Chondrocyte (in vitro differentiated cells): ENCODE measurements at places on chromosomes 16 and 17. TPM values are rescaled to one million over a fixed set of nuclear protein-coding genes. Genes with fewer than 3 reads are reported as not detected.
A peak's percentile ranks its signal among the peaks of the same experiment; 100 is the strongest.

GRCh38 chr17:73436954-73437353 lies 125.2 kb upstream of the CDC42EP4 start:
- no peak overlapping the region for H3K27ac ChIP-seq
- peaks cover 2% of the 10 kb centered on the region for H3K36me3 ChIP-seq
- peaks cover 14% of the 10 kb centered on the region for H3K4me1 ChIP-seq
- DNase-seq = no peak

DNA sequence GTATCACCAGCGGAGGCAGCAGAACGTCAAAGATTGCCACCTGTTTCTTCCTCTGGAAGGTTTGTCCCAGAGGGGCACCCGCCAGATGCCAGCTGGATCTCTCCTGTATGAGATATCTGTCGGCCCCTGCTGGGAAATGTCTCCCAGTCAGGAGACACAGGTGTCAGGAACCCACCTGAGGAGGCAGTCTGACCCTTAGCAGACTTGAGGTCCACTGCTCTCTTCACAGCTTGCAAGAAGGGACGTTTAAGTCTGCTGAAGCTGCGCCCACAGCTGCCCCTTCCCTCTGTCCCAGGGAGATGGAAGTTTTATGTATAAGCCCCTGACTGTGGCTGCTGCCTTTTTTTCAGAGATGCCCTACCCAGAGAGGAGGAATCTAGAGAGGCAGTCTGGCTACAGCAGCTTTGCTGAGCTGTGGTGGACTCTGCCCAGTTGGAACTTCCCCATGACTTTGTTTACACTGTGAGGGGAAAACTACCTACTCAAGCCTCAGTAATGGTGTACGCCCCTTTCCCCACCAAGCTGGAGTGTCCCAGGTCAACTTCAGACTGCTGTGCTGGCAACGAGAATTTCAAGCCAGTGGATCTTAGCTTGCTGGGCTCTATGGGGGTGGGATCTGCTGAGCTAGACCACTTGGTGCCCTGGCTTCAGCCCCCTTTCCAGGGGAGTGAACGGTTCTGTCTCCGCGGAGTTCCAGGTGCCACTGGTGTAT lies 92.9 kb downstream of the PHKB start:
- H3K4me1 ChIP-seq = no peaks in the 10 kb centered on the region
- no peak overlapping the region for H3K4me3 ChIP-seq
- DNase-seq = no peak
- no peak overlapping the region for H3K27ac ChIP-seq
- peaks cover 38% of the 10 kb centered on the region for H3K36me3 ChIP-seq

DNA sequence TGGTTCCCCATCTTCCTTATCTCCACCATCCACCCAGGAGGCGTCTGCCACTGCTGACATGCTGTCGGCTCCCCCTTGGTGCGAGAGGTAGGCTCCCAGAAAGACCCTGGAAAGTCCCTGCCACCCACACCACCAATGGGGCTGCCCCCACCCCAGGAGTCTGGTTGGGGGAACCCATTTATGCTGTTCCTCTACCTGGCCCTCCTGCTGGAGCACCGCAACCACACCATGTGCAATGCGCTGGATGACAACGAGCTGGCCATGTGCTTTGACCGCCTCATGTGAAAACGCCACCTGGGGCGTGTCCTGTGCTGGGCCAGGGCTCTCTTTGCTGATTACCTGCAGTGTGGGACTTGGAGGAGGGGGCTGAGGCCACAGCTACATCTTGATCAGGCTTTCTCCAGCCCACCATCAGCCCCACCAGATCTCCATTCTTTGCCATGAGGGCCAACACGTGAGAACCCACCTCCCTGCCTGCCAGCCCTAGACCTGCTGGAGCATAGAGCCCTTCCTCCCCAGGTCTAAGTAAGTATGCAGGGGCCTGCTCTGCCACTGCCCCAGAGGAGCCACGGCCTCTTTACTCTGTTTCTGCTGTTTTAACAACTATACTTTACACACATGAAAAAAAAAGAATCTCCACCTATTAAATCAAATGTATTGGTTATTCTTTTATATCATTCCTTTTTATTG lies 7.9 kb upstream of the ALDH3A1 start:
- H3K27ac ChIP-seq = no peak overlapping the region
- no peaks in the 10 kb centered on the region for H3K36me3 ChIP-seq
- H3K27me3 ChIP-seq = no peaks in the 10 kb centered on the region
- H3K4me3 ChIP-seq = no peak overlapping the region
- H3K4me1 ChIP-seq = peaks cover 27% of the 10 kb centered on the region

- no peak overlapping the region for H3K4me3 ChIP-seq
- peaks cover 15% of the 10 kb centered on the region for H3K27me3 ChIP-seq
- H3K4me1 ChIP-seq = peaks cover 24% of the 10 kb centered on the region
- H3K36me3 ChIP-seq = no peaks in the 10 kb centered on the region
- H3K27ac ChIP-seq = peak overlapping the region; percentile 93
- peak; percentile 92 for DNase-seq
Observed at GRCh38 chr16:50251375-50252081, 14.8 kb upstream of the ADCY7 start.

- H3K4me3 ChIP-seq = no peak overlapping the region
- peaks cover 43% of the 10 kb centered on the region for H3K4me1 ChIP-seq
- no peak overlapping the region for H3K27ac ChIP-seq
Observed at GRCh38 chr16:11687601-11688519, 19.6 kb downstream of the SNN start.

DNA sequence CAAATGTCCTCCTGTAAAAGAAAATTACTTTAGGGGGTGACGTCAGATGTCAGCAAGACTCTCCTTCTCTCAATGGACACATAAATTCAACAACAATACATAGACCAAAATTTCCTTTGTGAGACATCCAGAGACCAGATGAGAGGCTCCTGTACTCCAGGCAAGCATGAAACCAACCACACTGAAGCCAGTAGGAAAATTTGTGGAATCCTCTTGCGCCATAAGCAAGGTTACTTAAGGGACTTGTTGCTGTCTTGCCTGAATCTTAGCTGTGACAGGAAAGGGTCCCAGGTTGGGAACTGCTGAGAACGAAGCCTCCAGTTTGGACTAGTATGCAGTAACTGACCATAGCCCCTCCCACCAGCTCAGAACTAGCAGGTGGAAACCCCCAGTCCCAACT lies 56.0 kb downstream of the CEP112 start:
- DNase-seq = no peak
- peaks cover 15% of the 10 kb centered on the region for H3K36me3 ChIP-seq
- no peak overlapping the region for H3K4me3 ChIP-seq
- no peaks in the 10 kb centered on the region for H3K27me3 ChIP-seq
- no peak overlapping the region for H3K27ac ChIP-seq

GRCh38 chr17:82865774-82866395 lies 26.1 kb upstream of the ZNF750 start:
- H3K27ac ChIP-seq = peak overlapping the region; percentile 74
- peaks cover 9% of the 10 kb centered on the region for H3K36me3 ChIP-seq
- no peak for DNase-seq
- H3K27me3 ChIP-seq = no peaks in the 10 kb centered on the region
- no peak overlapping the region for H3K4me3 ChIP-seq
- H3K4me1 ChIP-seq = peaks cover 37% of the 10 kb centered on the region

DNA sequence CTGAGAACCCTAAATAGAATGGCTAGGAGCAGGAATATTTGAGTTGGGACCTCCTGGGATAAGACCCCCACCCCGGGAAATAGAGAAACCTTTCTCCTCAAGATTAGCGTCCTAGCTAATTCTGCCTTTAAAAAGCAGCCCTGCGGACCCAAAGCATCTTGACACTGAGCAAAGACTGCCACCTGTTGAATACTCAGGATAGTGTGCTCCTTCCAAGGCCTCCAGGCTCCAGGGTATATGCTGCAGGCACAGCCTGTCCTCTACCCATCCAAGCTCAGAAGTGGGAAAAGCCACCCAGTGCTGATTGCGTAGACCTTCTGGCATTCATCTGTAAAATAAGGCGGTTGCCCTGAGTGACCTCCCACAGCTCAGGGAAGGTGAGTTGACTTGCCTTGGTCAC lies 456.2 kb upstream of the DYNLRB2 start:
- H3K4me3 ChIP-seq = no peak overlapping the region
- no peaks in the 10 kb centered on the region for H3K27me3 ChIP-seq
- H3K27ac ChIP-seq = no peak overlapping the region

DNA sequence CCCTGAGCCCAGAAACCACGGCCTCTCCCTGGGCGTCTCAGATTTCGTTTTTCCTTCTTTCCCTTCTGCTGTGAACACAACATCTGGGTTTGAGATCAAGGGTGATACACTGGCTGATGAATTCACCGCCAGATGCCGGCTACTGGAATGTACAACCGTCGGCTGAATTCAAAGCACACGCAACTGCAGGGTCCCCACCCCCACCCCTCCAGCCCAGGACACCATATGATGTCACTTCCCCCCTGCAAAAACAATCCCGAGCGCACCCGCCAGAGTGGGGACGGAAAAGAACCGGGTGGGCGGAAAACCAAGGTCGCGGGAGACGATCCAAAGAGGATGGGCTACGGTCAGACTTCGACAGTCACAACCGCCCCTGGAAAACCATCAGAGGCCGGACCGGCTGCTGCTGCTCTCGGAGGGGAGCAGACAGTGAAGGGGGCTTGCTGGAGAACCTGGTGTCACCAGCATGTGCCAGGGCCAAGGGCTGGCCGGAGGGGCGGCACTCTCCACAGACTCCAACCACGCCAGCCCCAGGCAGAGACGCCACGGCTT lies 23.3 kb downstream of the CEP295NL start:
- no peaks in the 10 kb centered on the region for H3K27me3 ChIP-seq
- no peaks in the 10 kb centered on the region for H3K36me3 ChIP-seq
- DNase-seq = no peak

- peak within 1 kb of the TSS; percentile 89 for H3K4me3 ChIP-seq
- DNase-seq = peak; percentile 91
- H3K36me3 ChIP-seq = peaks cover 13% of the 10 kb centered on the region
- no peaks in the 10 kb centered on the region for H3K27me3 ChIP-seq
- peaks cover 25% of the 10 kb centered on the region for H3K4me1 ChIP-seq
Observed at GRCh38 chr17:29566473-29567303, at the start of gene ABHD15. TSS of gene ABHD15 (minus strand) at chr17:29567037. CDS start at chr17:29566966, 71 bp downstream.

- peak overlapping the region; percentile 96 for H3K27ac ChIP-seq
- peak overlapping the region; percentile 93 for H3K4me3 ChIP-seq
- peaks cover 23% of the 10 kb centered on the region for H3K4me1 ChIP-seq
- DNase-seq = no peak
- no peaks in the 10 kb centered on the region for H3K27me3 ChIP-seq
Observed at GRCh38 chr17:8287651-8288335, 677 bp upstream of the RANGRF start.

GRCh38 chr16:879986-880385 lies 79.5 kb upstream of the GNG13 start:
- H3K27ac ChIP-seq = no peak overlapping the region
- no peak overlapping the region for H3K4me3 ChIP-seq
- H3K4me1 ChIP-seq = no peaks in the 10 kb centered on the region
- no peaks in the 10 kb centered on the region for H3K27me3 ChIP-seq
- peaks cover 8% of the 10 kb centered on the region for H3K36me3 ChIP-seq

DNA sequence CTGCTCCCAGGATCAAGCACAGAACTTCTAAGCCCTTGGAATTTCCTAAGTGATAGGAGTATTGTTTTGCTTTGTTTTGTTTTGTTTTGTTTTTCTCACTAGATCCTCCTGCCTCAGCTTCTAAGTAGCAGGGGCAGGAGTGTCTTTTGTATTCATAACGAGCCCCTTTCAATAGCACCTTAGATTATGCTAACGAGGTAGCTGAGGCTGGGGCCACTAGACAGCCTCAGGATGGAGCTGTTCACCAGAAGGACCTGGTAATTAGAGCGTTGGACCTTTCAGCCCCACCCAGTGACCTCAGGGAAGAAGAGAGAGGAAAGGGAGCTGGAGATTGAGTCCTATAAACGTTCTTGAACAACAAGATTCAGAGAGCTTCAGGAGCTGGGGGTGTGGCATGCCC lies 43.6 kb downstream of the IKZF3 start:
- no peak overlapping the region for H3K4me3 ChIP-seq
- peaks cover 5% of the 10 kb centered on the region for H3K36me3 ChIP-seq
- H3K27ac ChIP-seq = no peak overlapping the region
- DNase-seq = no peak

- no peak for DNase-seq
- peaks cover 36% of the 10 kb centered on the region for H3K27me3 ChIP-seq
- no peaks in the 10 kb centered on the region for H3K4me1 ChIP-seq
- H3K4me3 ChIP-seq = no peak overlapping the region
- no peak overlapping the region for H3K27ac ChIP-seq
- no peaks in the 10 kb centered on the region for H3K36me3 ChIP-seq
Observed at GRCh38 chr16:84913315-84913714, 93.5 kb downstream of the CRISPLD2 start.

DNA sequence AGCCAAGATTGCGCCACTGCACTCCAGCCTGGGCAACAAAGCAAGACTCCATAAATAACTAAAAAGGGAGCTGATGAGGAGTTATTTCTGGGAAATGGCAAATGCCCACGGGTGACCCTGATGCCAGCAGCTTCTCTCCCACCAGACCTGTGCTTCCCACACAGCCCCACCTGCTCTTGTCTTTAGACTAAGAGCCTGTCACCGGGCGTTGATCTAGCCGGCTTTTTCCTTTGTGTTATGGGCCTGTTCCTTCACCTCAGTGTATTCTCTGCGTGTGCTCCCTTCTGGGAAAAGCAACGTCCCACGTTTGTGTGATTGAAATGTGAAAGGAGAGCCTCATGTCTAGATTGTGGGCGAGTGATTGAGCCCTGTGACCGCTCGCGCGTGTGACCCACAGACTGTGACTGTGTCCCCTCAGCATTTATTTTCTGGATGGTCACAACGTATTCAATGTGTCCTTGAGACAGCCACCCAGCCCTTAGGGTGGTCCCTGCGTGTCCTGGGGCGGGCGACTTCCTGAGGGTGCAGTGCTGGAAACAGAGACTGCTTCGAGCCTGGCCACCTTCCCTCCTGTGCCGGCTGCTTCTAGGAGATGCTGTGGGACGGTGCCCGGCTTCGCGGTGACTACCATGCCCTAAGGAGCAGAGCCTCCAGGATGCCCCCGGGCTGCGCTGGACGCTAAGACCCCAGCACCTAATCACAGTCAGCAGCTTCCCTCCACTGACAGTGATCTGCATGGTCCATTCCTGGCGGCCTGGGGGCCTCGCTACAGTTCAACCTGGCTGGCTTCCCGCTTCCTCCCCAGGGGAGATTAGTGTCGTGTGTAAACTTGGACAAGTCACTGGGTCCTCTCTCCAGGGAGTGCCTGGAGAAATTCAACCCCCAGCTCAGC lies 7.8 kb upstream of the RNPS1 start:
- peaks cover 2% of the 10 kb centered on the region for H3K4me1 ChIP-seq
- no peak overlapping the region for H3K4me3 ChIP-seq
- H3K36me3 ChIP-seq = peaks cover 9% of the 10 kb centered on the region
- no peak overlapping the region for H3K27ac ChIP-seq
- DNase-seq = peak; percentile 72

TMC6 gene
- total RNA-seq = 12.4 to 19.6 TPM (median 17.5 TPM) in 3 replicates

MT1A gene
- 1.1 TPM in 1 of 3 replicates, not detected in the others for total RNA-seq

SHCBP1 gene
- 6.4 to 10.3 TPM (median 6.9 TPM) in 3 replicates for total RNA-seq

CES3 gene
- total RNA-seq = 0.12 to 0.75 TPM (median 0.13 TPM) in 3 replicates
